ENCODE measurements at places on chromosomes 7 and 10.

DNA sequence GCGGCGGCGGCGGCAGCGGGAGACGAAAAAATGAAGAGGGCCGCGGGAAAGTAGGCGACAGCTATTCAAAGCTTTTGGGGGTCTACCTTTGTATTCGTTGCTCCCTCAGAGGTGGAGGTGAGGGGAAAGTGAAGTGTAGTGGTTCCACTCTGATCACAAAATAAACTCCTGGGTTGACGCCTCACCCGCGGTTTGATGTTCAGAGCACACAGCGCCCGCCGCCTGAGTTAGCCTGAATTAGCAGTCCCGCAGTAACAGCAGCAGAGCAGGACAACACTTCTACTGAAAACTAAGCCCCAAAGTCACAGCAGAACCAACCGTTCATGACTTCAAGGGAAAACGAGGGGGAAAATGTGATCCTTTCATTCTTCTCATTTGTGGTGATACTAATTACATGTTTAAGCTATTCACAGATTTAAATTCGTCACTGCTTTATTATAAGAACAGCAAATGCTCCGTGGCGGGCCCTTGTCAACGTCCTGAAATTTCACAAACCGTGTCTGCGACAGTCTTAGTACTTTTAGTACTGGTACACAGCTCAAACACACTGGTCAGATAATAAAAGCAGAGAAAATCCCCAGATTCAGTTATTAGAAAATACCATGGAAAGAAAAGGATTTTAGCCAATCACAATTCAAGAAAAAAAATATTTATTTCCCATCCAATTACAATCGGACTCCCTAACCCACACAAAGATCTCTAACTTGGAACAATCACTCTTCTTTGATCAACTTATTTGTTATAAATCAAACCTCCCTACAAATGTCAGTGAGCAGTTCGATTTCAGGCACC is 563 bp upstream of the JMJD1C start:
- DNase-seq = no peak

DNA sequence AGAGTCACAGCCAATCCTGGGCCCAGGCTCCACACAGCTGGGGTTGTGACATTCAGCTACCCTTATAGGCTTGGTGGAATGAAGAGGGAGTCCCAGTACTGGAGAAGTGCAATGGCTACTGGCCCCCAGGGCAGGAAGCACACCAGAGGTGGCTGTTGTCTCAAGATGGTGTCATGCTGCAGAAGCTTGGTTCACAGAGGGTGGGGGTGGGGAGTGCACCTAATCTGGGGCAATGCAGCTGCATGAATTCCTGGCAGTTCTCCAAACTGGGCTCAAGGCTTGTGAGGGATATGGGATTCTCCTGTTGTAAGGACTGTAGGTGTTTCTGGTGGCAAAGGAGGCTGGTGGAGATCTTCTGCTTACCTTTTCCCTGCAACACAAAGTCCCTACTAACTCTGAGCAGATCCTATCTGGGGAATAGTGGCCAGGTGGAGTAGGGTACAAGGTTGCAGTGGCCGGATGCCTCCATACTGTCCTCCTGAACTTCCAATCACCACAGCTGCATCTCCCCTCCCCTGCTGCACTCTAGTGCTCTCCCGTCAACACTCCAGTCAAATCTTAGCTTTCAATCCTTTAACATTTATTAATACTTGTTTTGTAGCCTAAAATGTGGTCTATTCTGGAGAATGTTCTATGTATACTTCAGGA is 27.4 kb upstream of the PLA2G12B start:
- DNase-seq = no peak

DNA sequence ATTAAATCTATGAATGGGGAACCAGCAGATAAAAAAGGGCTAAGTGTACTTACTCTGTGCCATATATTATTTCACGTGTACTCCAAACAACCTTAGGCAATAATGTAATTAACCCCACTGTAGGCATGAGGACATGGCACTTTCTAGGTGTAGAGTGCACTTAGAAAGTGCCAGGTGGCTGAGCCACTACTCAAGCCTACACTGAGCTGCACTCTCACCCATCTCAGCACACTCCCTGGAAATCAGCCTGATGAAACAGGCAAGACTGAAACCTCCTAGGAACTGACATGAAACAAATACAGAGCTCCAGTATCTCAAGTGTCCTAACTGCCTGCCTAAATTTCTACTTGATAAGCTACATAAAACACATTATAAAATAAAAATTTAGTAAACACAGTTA is 147.4 kb downstream of the KMT2E start:
- DNase-seq = no peak

DNA sequence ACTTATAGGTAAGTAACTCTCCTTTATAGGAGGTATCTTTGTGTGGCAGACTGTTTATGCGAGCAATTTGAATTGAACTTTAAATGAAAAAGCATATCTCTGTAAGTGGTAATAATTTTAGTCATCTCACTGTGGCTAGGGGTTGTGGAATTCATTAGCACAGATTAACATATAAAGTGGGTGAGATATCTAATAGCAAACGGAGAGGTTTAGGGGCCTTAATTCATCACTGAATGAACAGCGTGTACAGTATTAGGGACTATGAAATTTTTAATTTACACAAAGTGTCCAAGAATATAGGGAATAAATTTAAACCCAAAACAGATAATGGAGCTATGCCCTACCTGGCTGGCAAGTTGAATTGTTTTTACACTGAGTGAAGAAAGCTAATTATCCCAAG is 15.7 kb upstream of the FAM204A start:
- DNase-seq = no peak

GRCh38 chr7:45699726-45700390 is 125.7 kb downstream of the ADCY1 start:
- no peak for DNase-seq

DNA sequence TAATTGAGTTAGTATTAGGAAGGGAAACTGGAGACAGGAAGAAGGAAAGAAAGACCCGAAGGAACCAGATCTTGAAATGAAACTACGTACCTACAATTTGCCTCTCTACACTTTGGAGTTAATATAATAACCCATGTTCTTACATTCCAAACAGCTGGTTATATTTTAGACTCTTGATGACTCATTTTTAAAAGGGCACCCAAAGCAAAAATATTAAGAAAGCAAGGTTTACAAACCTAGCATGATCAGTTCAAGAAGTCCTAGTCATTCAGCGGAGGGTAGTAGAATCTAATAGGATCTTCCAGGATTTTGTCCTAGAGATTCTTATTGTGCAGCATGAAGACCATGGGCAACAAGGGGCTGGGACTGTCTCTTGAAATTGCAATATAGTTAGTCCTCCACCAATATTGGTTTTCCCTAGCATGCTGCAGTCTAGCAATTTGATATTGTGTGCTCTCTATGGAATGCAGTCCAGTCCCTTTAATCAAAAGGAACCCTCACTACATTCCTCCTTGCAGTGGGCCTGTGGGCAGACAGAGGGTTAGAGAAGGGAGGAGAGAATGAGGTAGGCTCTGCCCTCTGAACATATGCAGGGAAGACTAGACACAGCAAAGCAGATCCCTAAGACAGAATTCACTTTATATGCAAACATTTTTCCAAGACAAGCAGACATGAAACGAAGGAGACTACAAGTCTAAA is 230.3 kb downstream of the INHBA start:
- DNase-seq = no peak

GRCh38 chr7:41536873-41537665 is 165.8 kb downstream of the INHBA start:
- DNase-seq = no peak

DNA sequence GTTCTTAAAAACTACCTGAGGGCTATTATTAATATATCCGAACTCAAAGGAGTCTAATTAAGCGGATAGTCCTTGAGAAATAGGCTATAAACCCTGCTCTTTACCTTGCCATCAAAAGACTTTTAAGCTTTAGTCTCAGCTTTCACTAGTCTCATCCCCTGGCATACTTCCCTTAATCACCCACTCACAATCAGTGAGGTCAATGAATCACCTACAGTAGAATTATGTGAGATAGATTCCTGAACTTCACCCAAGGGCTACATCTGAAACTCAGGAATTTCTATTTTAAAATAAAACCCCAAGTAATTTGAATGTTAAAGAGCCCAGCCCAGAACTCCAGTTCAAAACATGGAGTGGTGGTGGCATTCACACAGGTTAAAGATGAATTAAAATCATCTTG is 108.7 kb downstream of the ETV1 start:
- no peak for DNase-seq

DNA sequence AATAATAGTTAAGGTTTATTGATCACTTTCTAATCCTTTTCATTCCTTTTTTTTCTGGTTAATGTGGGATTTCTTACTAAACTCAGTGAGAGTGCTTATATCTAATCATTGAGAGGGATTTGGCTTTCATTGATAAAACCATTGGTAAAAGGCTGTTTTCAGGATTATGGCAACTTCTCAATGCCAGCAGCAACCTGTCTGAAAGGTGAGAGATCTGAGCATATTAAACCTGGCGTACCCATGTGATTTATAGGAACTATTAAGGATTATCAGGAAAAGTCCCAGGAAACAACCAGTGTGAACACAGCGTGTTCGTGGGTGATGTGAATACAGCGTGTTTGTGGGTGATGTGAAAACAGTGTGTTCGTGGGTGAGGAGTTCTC is 65.9 kb downstream of the PDIA4 start:
- no peak for DNase-seq

DNA sequence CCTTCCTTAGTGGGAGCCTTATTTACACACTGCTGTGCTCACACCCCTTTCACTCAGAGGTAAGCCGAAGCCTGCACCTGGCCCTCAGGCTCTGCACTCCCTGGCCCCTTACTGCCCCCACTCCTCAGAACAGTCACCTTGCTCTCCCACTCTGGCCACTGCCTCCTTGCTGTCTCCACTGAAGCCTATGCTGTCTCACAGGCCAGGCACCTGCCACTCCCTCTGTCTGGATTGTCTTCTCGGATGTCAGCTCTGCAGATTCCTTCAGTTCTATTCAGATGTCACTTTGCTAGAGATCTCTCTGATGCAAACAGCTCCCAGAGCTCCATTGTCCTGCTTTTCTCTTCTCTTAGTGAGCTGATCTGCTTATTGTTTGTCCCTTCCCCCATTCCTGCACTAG is 390.7 kb downstream of the DPP6 start:
- DNase-seq = no peak

DNA sequence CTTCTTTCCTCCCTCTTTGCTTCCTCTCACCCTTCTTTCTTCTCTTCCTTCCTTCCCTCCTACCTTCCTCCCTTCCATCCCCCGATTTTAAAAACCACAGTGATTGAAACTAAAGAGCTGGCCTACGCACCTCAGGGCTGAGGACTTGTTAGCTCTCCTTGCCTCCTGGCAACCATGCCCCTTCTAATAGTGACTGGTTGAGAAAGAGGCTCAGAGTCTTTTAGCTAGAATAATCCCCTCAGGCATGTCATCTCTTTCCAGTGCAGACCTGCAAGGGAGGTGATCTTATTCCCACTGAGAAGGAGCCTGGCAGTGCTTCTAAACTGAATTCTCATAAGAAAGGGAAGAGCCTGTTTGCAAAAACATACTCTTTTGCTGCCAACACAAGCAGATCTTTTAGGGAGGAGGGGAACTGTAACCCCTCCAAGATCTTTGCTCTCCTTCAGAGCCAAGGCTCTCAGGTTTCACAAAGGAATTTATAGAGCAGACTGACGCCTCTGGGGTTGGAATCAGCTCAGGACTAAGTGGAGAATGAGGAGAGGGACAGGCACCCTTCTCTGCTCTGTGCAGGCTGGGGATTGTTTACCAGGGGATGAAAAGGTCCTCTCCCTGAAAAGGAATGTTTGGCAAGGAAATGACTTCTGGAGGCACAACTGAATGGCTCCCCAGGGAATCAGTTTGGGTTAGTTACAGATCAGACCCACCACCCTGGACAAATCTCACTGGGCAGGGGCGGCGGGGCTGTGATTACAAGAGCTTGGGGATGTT is 9.4 kb upstream of the ANKRD1 start:
- DNase-seq = no peak

DNA sequence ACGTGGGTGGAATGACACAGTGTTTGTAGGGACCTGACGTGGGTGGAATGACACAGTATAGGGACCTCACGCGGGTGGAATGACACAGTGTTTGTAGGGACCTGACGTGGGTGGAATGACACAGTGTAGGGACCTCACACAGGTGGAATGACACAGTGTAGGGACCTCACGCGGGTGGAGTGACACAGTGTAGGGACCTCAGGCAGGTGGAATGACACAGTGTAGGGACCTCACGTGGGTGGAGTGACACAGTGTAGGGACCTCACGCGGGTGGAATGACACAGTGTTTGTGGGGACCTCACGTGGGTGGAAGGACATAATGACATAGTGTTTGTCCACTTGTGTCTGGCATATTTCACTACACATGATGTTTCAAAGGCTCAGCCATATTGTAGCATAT is 19.3 kb downstream of the PPP2R2D start:
- DNase-seq = no peak

GRCh38 chr7:40393660-40394059 is 258.9 kb downstream of the SUGCT start:
- no peak for DNase-seq

GRCh38 chr10:677750-678661 is 11.5 kb downstream of the DIP2C start:
- DNase-seq = no peak

GRCh38 chr7:110940756-110941155 is 150.2 kb upstream of the LRRN3 start:
- no peak for DNase-seq

- DNase-seq = no peak
Observed at GRCh38 chr10:75477680-75478079, 46.3 kb downstream of the LRMDA start.

DNA sequence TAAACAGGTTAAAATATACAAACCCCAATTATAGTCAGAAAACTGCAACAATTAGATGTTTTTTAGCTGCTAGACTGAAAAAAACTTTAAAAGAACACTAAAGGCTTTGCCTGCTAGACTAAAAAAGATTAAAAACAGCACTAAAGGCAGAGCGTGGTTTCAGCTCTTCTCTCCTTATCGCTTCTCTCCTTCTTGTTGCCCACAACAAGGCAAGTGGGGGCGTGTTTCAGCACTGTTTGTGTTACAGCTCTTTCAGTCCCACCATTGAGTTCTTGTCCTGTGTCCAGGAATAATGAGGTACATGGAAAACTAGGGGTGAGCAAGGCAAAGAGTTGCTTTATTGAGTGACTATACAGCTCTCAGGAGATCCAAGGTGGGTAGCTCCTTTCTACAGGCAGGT is 112.3 kb downstream of the HPSE2 start:
- no peak for DNase-seq

- no peak for DNase-seq
Observed at GRCh38 chr7:131341690-131342089, 14.0 kb downstream of the MKLN1 start.

DNA sequence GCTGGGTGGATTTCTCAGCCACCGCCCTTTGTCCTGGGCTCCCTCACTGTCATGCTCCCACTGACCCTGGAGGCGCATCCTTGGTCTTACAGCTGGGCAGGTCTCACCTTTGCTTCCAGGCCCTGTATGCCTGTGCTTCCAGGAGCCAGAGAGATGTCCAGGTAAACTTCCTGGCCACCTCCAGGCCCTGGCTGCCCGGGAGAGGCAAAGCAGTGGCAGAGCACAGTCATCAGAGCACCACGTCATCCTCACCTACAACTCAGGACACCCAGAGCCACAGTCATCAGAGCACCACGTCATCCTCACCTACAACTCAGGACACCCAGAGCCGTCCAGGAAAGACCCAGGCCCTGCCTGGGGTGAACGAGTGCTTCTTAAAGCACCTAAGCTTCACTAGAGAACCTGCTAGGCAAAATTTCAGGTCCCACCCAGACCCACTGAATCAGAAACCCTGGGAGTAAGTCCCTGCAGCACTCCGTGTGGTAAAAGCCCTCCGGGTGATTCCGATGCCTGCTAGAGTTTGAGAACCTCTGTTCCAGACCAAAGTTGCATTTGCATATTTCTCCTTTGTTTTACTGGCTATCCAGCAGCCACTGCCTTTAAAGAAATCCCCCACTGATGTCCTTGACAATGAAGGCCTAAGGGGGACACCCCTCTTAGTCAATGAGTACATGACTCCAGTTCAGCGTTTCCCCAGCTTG is 62.3 kb downstream of the DLG5 start:
- no peak for DNase-seq

All from stimulated activated CD4-positive, alpha-beta T cell treated with anti-CD3 and anti-CD28 coated beads, Interleukin-1b, Interleukin-23, amount 100 ng/mL, for 1 hour (primary cell).